ENCODE measurements at places on chromosomes 1 and 21.

- DNase-seq: no peak
Observed at GRCh38 chr1:208432346-208432745, 188.2 kb upstream of the PLXNA2 start.

- no peak for DNase-seq
Observed at GRCh38 chr1:14514739-14515138, 83.7 kb upstream of the KAZN start.

- no peak for DNase-seq
Observed at GRCh38 chr1:94418664-94419655, 771 bp downstream of the ABCD3 start.

DNA sequence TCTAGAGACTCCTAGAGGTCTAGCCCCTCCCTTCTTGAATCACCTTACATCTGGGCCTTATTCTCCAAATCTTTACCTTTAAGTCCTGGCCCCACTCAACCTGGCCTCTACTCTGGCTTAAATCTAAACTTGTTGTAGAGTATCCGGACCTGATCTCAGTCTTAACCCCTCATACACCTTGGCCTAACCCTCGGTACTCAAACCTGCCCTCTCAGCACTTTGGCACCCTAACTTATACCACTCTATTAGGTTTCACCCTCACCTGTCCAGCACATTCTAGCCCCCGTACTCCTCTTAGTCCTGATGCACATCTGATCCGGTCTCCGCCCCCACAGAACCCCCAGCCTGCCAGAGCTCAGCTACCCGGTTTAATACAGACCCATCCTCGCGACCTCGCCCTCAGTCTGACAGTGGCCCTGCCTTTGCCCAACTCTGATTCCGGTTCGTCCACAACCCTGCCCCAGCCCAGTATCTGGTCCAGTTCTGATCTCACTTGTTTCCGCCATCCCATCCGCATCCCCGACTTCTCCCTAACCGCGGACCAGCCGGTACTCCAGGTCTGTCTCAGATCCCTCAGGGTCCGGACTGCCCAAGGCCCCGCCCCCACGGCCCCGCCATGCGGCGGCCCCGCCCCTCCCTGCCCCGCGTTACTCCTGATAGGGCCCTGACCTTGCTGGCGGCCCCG lies 1.5 kb downstream of the TRIM62 start:
- DNase-seq: no peak
